ENCODE measurements at places on chromosomes 6 and 20. TPM values are rescaled to one million over a fixed set of nuclear protein-coding genes. Genes with fewer than 3 reads are reported as not detected.

The NKAPL gene
- total RNA-seq, result 1.3 TPM

The NOX3 gene
- not detected for total RNA-seq

The ZBTB9 gene
- 4.1 TPM for total RNA-seq

The BMP5 gene
- total RNA-seq, result not detected

The LAMA2 gene
- total RNA-seq, result 0.59 TPM

The SPEF1 gene
- total RNA-seq, result not detected

The COL19A1 gene
- not detected for total RNA-seq

The HLA-DRA gene
- not detected for total RNA-seq

The MOG gene
- not detected for total RNA-seq

The PAK5 gene
- not detected for total RNA-seq

The ARMH2 gene
- not detected for total RNA-seq
